ENCODE measurements at places on chromosomes 13 and 19.

DNA sequence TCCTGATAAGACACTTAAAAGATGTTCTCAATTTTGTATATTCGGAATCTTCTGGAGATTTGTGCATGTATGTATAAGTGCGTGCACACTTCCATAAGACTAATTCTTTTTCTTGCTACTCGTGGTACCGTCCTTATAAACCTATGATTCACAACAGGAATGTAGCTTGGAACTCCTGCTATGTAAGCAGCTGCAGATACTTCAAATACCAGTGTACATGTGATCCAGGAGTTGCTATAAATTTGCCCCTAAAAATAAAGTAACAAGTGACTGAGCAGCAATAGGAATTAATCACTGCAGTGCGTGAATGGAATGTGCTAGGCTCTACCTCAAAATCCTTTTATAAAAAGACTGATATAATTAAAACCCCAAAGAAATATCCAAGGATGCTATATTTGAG lies 214.9 kb downstream of the KLF5 start:
- peak; percentile 86 for DNase-seq

GRCh38 chr13:26541678-26542568 lies 15.6 kb upstream of the WASF3 start:
- DNase-seq = no peak

- no peak for DNase-seq
These were observed at the start of gene TMEM38A for GRCh38 chr19:16660763-16661479. Gene TMEM38A (plus strand): TSS chr19:16661139. CDS start chr19:16661218, 79 bp downstream.

GRCh38 chr19:2550431-2551171 lies 74.7 kb downstream of the GADD45B start:
- DNase-seq = no peak

DNA sequence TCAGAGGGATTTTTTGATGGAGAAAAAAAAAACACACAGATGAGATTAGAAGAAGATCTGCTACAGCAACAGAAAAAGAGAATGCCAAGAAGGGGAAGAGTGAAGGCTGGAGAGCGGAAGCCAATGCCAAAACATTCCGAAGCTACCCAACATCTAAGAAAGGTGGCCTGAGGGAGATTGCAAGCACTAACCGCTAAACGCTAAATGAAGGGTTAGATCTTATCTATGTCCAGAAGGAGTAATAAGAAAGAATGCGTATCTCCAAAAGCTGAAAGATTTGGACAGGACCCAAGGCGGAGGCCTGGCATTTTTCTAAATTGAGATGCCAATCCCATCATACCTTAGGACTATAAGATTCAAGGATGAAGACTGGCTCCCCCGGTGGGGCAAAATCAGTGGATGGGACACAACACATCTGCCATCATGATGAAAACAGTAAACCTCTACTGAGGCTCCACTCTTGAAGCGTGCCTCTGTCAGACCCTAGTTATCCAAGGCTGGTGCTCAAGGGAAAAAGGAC lies 15.6 kb upstream of the HMGB1 start:
- DNase-seq = no peak

DNA sequence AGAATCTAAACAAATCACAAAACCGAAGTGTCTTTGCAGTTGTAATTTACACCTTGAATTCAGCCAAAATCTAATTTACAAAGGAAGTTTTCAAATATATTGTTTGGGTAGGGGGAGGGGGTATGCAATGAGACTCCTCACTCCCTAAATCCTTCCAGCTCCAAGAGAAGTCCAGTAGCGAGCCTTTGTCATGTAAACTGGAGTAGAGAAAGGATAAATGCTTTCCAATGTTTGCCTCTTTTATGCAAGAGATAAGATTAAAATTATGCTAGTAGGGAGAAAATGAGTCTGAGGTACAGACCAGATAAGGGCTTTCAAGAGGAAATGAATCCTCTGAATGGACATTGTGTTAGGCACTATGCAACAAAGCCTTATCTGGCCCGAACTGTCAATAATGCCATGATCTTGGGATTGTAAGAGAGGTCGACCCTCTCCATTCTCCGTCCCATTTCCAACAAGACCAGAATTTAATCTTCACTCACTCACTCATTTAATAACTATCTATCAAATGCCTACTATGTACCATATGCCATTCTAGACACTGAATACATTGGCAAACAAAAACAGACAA lies 199.2 kb downstream of the LACC1 start:
- no peak for DNase-seq

DNA sequence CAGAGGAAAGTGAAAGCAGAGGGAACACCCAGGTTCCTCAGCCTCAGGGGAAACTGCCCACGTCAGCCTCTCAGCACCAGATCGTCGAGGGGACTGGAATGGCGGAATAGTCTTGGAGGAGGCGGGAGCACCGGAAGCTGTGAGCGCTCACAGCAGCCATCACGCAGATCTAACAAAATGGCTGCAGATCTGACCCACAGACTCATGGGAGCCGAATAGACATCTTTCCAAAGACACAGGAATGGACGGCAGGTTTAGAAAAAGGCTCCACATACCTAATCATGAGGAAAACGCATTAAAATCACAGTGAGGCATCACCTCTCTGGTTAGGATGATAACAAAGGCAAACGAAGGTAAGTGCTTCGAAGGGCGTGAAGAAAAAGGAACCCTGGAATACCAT lies 11.8 kb upstream of the LILRA2 start:
- DNase-seq = no peak

Data from HFFc6 (cell line).